Kidney (tissue), 22 donors: ENCODE measurements at places on chromosomes 16 and 17. TPM values are rescaled to one million over a fixed set of nuclear protein-coding genes. Genes with fewer than 3 reads are reported as not detected.

DVL2 gene
- 35.8 TPM for total RNA-seq

DNA sequence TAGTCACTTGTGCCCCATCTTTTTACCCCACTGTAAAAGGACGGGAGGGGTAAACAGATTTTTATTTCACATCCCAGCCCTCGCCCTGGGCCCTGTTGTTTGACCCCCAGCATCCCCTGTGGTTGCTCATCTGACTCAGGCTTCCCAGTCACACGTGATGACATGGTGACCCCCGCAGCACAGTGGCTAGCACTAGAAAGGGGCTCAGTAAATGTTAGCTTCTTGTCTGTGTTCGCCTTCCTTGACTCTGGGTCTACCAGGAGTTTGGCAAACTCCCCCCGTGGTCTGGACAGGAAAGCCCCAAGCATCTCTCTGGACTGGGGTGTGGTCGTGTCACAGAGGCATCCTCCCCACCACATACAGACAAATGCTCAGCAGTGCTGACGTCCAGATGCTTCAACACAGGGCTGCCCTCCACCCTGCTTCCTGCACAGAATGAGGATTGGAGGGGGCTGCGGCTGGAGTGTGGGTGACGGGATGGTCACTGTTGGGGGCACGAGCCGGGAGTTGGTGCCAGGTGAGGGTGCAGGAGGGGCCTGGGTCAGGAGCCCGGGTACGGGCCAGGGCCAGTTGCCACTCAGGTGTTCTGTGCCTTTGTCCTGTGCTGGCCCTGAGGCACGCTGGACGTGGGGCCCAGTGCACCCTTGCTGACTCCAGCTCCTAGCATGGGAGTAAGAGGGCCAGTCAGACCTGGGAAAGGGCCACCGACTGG is 69.1 kb downstream of the METRNL start:
- H3K4me3 ChIP-seq = no peak overlapping the region
- H3K27me3 ChIP-seq = no peaks in the 10 kb centered on the region
- no peak for DNase-seq

- no peak overlapping the region for H3K27ac ChIP-seq
- no peak overlapping the region for H3K4me3 ChIP-seq
- no peaks in the 10 kb centered on the region for H3K36me3 ChIP-seq
- H3K27me3 ChIP-seq = no peaks in the 10 kb centered on the region
- no peaks in the 10 kb centered on the region for H3K4me1 ChIP-seq
- no peak for DNase-seq
Measured at GRCh38 chr17:36136036-36136435, 32.4 kb downstream of the CCL4 start.

DNA sequence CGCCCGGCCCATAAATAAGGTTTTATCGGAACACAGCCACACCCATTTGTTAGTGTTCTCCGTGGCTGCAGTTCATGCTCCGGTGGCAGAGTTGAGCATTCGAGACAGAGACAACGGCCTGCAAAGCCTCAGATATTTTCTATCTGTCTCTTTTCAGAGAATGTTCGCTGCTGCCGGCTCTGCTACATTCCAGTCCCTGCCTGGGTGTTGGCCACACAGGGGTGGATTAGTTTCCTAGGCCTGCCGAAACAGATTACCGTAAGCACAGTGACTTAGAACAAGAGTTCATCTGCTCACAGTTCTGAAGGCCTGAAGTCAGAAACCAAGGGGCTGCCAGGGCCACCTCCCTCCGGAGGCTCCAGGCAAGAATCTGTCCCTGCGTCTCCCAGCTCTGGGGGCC is 19.1 kb upstream of the GSG1L start:
- DNase-seq = no peak
- H3K4me1 ChIP-seq = no peaks in the 10 kb centered on the region
- no peaks in the 10 kb centered on the region for H3K27me3 ChIP-seq
- H3K27ac ChIP-seq = no peak overlapping the region
- no peak overlapping the region for H3K4me3 ChIP-seq
- H3K36me3 ChIP-seq = no peaks in the 10 kb centered on the region

GRCh38 chr17:32488177-32488542 is 1.4 kb downstream of the CDK5R1 start:
- no peak for DNase-seq
- H3K27me3 ChIP-seq = no peaks in the 10 kb centered on the region
- H3K4me3 ChIP-seq = no peak overlapping the region
- no peaks in the 10 kb centered on the region for H3K4me1 ChIP-seq

ANKFN1 gene
- 0.19 TPM for total RNA-seq

DNA sequence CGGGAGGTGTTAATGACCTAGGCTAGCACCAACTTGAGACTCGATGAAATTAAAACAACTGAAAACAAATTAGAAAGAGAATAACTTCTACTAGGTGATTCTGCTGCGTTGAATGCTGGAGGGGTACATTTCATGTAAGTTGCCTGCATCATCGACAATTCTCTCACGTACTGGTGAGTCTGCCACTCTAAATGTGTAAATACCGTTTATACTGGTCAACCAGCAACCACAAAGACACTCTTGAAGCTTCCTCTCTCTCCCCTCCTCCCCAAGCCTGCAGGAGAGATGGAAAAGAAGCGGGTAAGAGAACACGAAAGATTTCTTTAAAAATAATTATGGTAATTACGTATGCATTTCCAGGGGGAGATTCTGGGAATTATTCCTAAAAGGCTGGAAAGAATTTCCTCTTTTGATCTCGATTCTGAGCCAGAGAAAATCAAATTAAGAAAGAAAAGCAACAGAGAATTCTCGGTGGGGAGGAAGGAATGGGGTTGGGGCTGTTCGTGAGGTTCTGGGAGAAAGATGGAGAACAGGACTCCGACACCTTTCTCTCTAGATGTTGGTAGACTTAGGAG is 68.6 kb upstream of the MRTFB start:
- H3K4me3 ChIP-seq = no peak overlapping the region
- H3K36me3 ChIP-seq = no peaks in the 10 kb centered on the region

HOXB6 gene
- total RNA-seq = 90.2 TPM

- no peak overlapping the region for H3K4me3 ChIP-seq
- no peak for DNase-seq
- H3K4me1 ChIP-seq = no peaks in the 10 kb centered on the region
- H3K36me3 ChIP-seq = peaks cover 2% of the 10 kb centered on the region
Measured at GRCh38 chr17:10144982-10145381, 53.4 kb downstream of the GAS7 start.

- H3K36me3 ChIP-seq = no peaks in the 10 kb centered on the region
- no peak overlapping the region for H3K27ac ChIP-seq
- H3K4me1 ChIP-seq = no peaks in the 10 kb centered on the region
- no peak for DNase-seq
- no peak overlapping the region for H3K4me3 ChIP-seq
Measured at GRCh38 chr16:52408191-52408845, 138.6 kb downstream of the TOX3 start.

DNA sequence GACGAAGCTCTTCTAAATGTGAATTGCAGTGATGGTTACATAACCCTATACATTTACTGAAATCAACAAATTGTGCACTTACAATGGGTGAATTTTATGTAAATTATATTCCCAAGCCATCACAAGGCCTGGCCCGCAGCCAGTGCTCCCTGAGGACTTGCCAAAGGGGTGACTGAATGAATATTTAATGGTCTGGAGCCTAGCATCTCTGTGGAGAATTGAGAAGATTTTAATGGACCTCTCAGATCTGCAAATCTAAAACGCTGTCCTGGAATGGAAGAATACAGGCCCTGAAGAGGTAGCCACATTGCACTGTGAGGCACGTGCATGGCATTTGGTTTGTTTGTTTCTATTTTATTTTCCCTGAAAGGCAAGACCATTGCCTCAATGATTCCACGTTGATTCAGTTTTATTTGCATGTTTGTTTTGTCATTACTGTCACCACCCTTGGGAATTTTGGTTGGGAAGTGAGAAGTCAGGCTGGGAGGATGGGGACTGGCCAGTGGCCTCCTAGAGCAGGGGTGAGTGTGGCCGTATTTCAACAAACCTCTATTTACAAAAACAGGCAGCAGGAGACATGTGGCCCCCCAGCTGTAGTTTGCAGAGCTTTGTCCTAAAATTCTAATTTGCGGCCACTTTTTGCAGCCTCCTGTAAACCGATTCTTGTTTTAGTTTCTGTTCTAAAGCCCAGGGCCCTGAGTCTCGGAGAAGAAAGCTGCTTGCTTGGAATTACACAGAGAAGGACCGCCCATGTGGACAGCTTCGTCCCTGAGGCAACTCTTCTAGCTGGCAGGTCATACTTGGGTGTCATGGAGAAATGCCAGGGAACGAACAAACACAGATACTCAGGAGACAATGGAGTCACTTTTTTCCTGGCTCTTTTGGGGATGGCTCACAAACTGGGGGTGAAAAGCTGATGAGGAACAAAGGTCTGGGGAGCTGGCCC is 40.5 kb upstream of the GCSH start:
- H3K4me3 ChIP-seq = no peak overlapping the region
- H3K27ac ChIP-seq = no peak overlapping the region
- no peaks in the 10 kb centered on the region for H3K4me1 ChIP-seq
- no peaks in the 10 kb centered on the region for H3K27me3 ChIP-seq

DNA sequence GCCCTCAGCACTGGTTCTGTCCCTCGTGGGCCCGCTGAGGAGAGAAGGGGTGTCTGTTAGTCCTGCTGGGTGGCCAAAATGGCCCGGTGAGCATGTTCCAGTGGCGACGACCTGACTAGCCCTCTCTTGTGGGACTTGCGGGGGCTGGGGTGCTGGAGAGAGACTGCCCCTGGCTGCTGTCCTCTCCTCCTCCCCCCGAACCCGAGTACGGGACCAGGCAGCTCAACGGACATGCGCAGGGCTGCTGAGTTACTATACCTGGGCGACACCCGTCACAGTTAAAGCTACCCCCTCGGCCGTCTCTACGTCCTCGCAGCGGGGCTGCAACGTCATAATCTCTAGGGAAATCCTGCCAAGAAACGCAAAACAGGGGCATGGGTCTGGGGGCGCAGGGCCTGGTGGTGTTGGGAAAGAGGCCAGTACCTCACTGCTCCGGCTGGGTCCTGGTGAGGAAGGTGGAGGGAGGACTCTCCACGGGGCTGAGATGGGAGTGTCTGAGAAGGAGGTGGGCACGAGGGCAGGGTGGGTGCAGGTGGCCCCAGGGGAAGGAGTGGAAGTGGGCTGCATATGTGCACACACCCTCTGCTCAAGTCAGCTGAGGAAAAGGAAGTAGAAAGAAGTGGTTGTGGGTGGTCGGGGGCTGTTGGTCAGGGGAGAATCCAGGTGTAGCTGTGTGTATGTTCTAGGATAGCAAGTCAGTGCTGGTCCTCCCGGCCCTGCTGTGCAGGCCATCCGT is 13.4 kb downstream of the FLOT2 start:
- H3K4me3 ChIP-seq = no peak overlapping the region
- no peak overlapping the region for H3K27ac ChIP-seq
- H3K27me3 ChIP-seq = no peaks in the 10 kb centered on the region
- H3K36me3 ChIP-seq = peaks cover 51% of the 10 kb centered on the region

GRCh38 chr17:79840269-79840988 is 1.2 kb upstream of the CBX4 start:
- H3K4me3 ChIP-seq = no peak overlapping the region
- no peak overlapping the region for H3K27ac ChIP-seq
- H3K27me3 ChIP-seq = peaks cover 12% of the 10 kb centered on the region
- no peaks in the 10 kb centered on the region for H3K36me3 ChIP-seq
- DNase-seq = peak; percentile 53

DNA sequence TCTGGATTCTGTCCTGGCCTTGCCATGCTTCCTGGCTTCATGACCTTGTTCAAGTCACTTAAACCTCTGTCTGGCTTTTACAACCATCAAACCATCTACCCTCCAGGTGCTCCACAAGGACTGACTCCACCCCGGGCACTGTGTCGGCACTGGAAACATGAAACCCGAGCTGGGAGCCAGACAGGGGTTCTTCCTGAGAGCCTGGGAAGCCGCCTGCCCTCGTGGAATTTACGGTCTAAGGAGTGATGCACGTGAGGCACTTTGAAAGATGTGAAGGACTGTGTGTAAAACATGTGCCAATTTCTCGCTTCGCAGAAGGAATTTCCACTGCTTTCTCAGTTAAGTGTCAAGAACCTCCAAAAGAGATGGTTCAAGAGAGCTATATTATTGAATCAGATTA is 11.6 kb downstream of the CDK5R1 start:
- H3K27me3 ChIP-seq = no peaks in the 10 kb centered on the region
- H3K4me1 ChIP-seq = no peaks in the 10 kb centered on the region
- no peak overlapping the region for H3K27ac ChIP-seq
- no peak for DNase-seq
- H3K4me3 ChIP-seq = no peak overlapping the region

SLC13A2 gene
- 1.1 TPM for total RNA-seq

GRCh38 chr17:50165867-50166517 is at the start of gene SGCA:
TSS of gene SGCA (plus strand) at chr17:50166005. CDS start at chr17:50166041, 36 bp downstream.
- no peaks in the 10 kb centered on the region for H3K36me3 ChIP-seq
- H3K27me3 ChIP-seq = no peaks in the 10 kb centered on the region
- H3K4me1 ChIP-seq = no peaks in the 10 kb centered on the region
- no peak within 1 kb of the TSS for H3K27ac ChIP-seq
- no peak for DNase-seq

GRCh38 chr16:86835982-86836381 is 257.6 kb downstream of the FOXL1 start:
- no peak overlapping the region for H3K4me3 ChIP-seq
- no peaks in the 10 kb centered on the region for H3K27me3 ChIP-seq
- no peak overlapping the region for H3K27ac ChIP-seq
- no peak for DNase-seq
- H3K4me1 ChIP-seq = no peaks in the 10 kb centered on the region

GNG13 gene
- total RNA-seq = not detected

- H3K36me3 ChIP-seq = no peaks in the 10 kb centered on the region
- H3K27me3 ChIP-seq = no peaks in the 10 kb centered on the region
- no peak for DNase-seq
Measured at GRCh38 chr17:45923511-45924268, 29.3 kb downstream of the MAPT start.

SLC2A4 gene
- 4.2 TPM for total RNA-seq

GRCh38 chr16:2292221-2292620 is 24.3 kb upstream of the RNPS1 start:
- no peaks in the 10 kb centered on the region for H3K27me3 ChIP-seq
- H3K4me1 ChIP-seq = peaks cover 8% of the 10 kb centered on the region
- no peak overlapping the region for H3K27ac ChIP-seq
- no peak overlapping the region for H3K4me3 ChIP-seq
- no peak for DNase-seq
- H3K36me3 ChIP-seq = no peaks in the 10 kb centered on the region

- DNase-seq = no peak
- H3K4me1 ChIP-seq = no peaks in the 10 kb centered on the region
- no peak overlapping the region for H3K4me3 ChIP-seq
- H3K27ac ChIP-seq = no peak overlapping the region
- H3K27me3 ChIP-seq = peaks cover 4% of the 10 kb centered on the region
Measured at GRCh38 chr17:35521150-35521549, 16.3 kb downstream of the SLFN12L start.

SLC9A5 gene
- total RNA-seq = 1.1 TPM
